Substantia nigra (tissue), 51 donors: ENCODE measurements at places on chromosomes 4 and X.

DNA sequence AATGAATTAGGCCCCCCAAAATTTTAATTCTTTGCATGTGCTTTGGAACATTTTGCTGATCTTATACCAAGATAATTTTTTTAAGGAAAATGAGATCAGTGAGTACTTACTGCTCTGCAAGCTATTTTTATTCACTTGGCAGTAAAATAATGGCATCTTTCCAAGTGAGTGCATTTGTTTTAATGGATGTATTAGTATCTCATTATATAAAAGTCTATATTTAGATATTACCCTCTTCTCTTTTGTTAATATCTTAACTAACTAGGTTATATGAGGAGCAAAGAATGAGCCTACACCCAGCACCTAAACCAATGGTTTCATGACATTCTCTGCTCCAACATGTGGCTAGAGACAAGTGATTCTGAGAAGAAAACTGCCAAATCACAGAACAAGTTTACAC is 21.1 kb upstream of the ARAF start:
- no peak for DNase-seq

DNA sequence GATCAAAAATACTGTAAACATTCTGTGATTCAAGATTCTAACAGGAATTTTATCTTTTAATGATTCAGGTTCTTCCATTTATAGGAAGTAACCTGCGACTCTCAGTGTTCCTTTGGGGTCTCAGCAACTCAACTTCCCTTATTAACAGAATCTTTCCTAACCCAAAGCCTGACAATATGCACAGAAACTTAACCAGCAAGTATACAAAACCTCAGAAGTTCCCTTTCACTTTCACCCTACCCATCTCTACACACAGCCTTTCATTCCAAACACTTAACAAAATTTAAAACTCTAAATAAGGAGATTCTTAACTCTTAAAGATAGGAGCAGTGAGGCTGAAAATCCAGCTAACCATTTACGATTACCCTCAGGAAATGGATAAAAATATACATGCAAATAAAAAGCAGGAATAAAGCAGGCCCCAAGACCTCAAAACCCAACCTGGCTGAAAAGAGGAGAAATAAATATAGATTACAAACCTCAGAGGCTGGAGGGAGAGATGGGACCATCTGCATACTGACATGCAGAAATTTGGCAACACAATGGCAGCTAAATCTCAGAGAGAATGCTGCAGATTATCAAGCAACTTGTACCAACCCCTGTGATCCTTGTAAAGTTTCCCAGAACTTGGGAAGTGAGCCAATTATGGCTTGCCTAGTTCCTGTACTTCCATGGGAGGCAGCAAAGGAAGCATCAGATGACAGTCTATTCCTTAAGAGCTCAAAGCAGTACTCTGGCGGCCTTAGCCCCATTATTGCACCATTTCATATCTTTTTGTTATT is 101.0 kb downstream of the ATP11C start:
- no peak for DNase-seq

GRCh38 chr4:52126966-52127365 is 75.9 kb downstream of the SPATA18 start:
- no peak for DNase-seq

DNA sequence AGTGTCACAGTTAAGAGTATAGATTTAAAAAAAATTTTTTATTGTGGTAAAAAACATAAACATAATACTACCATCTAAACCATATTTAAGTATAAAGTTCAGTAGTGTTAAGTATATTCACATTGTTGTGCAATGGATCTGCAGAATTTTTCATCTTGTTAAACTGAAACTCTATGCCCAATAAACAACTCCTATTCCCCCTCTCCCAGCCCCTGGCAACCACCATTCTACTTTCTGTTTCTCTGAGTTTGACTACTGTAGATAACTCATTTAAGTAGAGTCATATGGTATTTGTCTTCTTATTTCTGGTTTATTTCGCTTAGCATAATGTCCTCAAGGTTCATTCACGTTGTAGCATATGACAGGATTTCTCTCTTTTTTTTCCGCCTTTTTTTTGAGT is 112.4 kb downstream of the PTTG2 start:
- DNase-seq = no peak
